ENCODE measurements at places on chromosomes 5 and 9.

- DNase-seq, result no peak
Observed at GRCh38 chr9:129713402-129713679, 39.5 kb downstream of the PTGES start.

GRCh38 chr5:99032234-99033013 lies 103.6 kb upstream of the CHD1 start:
- peak; percentile 88 for DNase-seq

DNA sequence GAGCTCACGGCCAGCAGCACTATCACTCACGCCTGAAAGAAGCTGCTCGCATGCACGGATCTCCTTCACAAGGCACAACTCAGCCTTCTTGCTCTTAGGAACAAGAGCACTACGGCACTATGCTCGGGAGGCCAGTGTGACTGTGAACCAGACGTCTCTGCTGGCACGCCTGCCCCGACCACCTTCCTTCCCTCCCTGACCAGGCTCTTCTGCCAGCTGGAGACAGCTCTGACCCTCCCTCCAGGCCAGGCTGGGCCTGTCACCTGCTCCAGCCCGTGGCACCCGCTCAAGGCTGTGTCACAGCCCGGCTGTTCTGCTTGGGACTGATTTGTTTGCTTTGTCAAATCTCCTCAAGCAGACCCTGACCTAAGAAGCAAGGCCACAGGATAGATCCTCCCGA lies 7.0 kb downstream of the TBC1D9B start:
- DNase-seq, result peak; percentile 57

GRCh38 chr9:98038958-98039357 lies 17.6 kb upstream of the NANS start:
- DNase-seq, result no peak

DNA sequence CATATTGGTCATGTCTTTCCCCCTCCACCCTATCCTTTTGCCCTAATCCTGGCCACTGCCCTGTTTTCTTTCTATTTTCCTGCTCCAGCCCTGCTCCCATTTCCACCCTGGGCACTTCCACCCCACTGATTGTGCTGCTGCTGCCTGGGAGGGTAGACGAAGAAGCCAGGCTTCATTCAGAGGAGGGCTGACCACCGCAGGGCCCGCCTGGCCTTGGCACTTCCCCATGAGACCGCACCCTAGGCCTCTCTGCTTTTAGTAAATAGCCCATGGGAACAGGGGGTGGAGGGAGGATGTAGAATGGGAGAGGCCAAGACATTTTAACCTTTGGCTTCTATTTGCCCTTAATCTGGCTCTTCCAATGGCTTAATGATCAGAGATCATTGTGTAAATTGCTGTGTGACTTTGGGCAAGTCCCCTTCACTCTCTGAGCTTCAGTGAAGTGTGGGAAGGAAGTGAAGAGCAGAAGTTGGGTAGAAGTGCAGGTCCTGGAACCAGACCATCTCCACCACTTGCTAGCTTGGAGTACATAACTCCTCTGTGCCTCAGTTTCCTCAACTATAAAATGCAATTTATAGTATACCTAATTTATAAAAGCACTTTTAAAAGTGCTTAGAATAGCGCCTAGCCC lies 13.6 kb upstream of the GPX3 start:
- DNase-seq, result no peak

GRCh38 chr5:137442660-137443059 lies 56.5 kb downstream of the SPOCK1 start:
- no peak for DNase-seq

DNA sequence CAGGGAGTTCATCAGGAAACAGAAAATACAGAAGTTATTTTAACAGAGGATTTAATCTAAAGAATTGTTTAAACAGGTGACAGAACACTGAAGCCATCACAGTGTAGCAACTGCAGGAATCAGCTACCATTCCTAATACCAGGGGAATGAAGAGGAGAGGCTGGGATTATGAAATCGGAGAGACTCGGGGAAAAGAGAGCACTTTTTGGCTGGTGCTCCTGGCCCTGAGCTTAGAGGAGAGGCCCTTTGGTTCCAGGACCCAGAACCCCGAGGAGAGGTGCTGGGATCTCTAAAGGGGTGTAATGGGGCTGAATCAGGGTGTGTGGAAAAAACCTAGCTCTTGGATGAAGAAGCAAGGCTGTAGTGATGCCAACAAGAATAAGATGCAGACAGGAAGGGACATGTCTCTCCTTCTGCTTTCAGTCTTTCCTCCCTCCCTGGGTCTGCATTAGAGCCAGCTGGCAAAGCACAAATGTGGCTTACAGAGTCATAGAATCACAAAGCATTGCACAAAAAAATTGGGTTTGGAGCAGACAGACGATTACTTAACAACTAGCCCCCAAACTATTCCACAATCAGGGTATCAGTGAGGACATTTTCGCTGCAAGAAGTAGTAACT lies 11.6 kb upstream of the SFXN1 start:
- peak; percentile 85 for DNase-seq

- DNase-seq, result no peak
Observed at GRCh38 chr5:115589043-115589442, 13.2 kb downstream of the TICAM2 start.

DNA sequence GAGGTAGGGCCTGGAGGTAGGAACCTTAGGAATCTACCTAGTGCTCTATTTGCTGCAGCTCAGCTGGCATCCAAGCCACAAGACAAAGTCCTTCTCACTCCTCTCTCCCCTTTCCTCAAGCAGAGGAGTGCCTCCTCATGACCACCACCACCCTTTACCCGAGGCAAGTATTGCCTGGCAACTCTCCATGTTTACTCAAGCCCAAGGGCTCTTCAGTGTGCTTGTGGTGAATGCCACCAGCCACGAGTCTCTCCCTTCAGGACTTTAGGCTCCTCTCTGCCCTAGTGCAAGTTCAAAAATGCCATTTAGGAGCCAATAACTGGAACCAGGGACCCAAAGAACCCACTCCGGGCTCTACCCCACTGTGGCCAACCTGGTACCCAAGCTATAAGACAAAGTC lies 514.5 kb upstream of the RGMB start:
- DNase-seq, result no peak

GRCh38 chr9:127444921-127445850 lies 6.0 kb downstream of the RPL12 start:
- no peak for DNase-seq

DNA sequence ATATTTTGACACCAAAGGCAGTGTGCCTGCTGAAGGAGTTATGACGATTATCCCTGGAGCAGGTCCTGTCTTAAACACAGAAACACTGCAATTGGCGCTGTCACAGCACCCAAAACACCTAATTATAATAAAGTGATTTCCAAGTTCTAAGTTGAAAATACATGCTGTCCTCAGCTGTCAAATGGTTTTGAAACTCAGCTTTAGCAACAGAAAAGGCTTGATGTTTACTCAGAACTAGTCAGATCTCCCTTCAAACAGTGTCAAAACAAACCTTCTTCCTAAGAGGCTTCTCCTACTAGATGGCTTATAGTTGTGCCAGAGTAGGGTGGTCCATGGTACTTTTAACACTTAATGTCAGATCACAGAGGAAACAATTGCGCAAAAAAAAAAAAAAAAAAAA lies 87.2 kb upstream of the IRX1 start:
- DNase-seq, result no peak

DNA sequence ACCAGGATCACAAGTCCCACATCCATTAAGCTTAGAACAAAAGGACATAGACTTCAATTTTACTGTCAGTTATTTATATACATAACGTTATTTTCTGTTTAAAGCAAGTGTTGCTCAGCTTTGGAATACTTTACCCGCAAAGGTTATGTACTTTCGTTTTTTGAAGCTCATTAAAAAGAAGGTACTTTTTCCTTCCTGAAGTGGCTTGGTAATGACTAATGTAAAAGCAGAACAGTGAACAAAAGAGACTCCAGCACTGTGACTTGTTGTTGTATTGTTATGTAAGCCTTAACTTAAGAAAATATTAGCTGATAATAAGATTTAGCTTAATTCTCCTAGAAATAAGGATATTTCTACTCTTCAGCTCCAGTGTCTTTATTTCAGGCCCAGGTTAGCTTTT lies 97.3 kb upstream of the SLCO6A1 start:
- no peak for DNase-seq

GRCh38 chr9:118644066-118644465 lies 725.2 kb downstream of the BRINP1 start:
- DNase-seq, result no peak

GRCh38 chr5:143025376-143025775 lies 255.2 kb downstream of the ARHGAP26 start:
- DNase-seq, result no peak

DNA sequence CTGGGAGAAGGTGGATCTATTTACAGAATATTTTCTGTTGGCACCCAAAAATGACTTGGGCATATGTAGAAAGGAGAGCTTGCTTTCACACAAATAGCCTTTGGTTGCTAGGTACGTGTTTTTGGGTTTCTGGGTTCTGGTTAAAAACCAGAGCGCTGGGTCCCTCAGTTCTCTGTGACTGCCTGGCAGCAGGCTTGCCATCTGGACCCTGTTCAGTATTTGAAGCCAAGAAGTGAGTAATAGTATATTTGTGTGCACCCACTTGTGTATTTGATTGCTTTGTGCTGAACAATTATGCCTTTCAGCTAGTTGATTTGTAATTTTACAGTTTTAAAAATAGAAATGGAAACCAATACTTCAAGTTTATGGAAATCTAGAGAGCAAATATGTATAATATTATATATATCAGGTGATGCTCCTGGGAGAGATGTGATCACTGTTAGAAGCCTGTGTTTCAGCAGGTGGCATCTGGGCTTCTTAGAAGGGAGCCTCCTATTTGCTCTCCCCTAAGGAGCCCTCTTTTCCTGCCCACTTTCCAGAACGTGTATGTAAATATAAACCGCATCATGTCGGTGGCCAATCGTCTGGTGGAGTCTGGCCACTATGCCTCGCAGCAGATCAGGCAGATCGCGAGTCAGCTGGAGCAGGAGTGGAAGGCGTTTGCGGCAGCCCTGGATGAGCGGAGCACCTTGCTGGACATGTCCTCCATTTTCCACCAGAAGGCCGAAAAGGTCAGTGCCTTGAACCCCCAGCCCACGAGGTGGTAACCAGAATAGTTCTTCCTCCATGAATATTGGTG lies 153.6 kb downstream of the TRIO start:
- peak; percentile 23 for DNase-seq

GRCh38 chr9:79565245-79565644 lies 6.5 kb upstream of the TLE4 start:
- no peak for DNase-seq

GRCh38 chr5:41517909-41518308 lies 7.5 kb upstream of the PLCXD3 start:
- peak; percentile 19 for DNase-seq

GRCh38 chr5:6484899-6485298 lies 36.2 kb downstream of the UBE2QL1 start:
- no peak for DNase-seq

Measured in muscle of leg (tissue), 16 donors.